ENCODE measurements at places on chromosomes 12 and 14.

GRCh38 chr14:96136371-96137005 lies 68.2 kb upstream of the BDKRB2 start:
- DNase-seq, result no peak

DNA sequence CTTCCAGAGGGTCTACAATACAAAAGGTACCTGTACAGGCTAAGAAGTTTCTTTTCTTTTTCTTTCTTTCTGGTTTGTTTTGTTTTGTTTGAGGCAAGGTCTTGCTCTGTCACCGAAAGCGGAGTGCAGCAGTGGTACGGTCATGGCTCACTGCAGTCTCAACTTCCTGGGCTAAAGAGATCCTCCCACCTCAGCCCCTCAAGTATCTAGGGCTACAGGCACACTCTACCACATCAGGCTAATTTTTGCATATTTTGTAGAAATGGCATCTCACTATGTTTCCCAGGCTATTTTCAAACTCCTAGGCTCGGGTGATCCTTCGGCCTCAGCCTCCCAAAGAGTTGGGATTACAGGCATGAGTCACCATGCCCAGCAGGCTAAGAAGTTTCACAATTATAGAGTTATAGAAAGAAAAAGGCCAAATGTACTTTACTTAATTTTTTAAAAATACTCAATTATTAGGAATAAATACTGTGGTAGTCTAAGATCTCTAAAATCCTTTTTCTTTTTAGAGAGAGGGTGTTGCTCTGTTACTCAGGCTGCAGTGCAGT lies 3.0 kb upstream of the PIGH start:
- DNase-seq, result no peak

GRCh38 chr12:54154681-54155186 lies 34.1 kb downstream of the SMUG1 start:
- no peak for DNase-seq

DNA sequence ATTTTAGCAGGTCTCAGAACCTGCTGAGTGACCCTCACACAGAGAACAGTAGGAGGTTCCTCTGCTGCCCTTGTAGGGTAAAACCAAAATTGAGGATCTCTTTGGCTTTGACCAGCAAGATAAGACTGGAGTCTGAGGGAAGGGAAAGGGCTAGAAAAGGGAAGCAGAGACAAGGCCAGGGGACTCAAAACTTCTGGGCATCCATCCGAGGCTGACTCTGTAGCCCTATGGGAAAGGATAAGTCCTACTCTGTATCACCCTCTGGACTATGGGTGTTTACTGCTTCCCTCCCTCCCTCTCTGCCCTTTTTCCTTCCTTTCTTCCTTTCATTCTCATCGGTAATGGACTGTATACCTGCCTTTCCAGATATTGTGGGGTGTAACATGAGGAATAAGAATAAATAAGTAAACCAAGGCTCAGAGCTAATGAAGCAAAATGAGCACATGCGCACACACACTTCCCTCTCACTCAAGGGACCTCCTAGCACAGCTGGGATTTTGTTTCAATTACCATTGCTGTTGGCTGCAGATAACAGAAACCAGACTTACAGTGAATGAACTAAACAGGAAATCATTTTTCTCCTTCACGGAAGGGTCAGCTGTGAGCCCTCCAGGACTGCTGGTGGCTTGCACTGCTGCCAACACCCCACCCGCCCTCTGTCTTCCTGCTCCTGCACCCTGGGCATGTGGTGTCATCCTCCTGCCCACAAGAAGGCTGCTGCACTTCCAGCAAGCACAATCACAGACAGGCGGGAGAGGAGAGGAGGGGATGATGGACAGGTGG lies 404.4 kb upstream of the CCDC196 start:
- no peak for DNase-seq

GRCh38 chr14:24362241-24362960 lies 5.6 kb upstream of the NFATC4 start:
- no peak for DNase-seq

- no peak for DNase-seq
These were observed 10.1 kb downstream of the LLPH start for GRCh38 chr12:66120477-66120876.

GRCh38 chr12:116087399-116087798 lies 190.1 kb downstream of the MED13L start:
- DNase-seq, result no peak

DNA sequence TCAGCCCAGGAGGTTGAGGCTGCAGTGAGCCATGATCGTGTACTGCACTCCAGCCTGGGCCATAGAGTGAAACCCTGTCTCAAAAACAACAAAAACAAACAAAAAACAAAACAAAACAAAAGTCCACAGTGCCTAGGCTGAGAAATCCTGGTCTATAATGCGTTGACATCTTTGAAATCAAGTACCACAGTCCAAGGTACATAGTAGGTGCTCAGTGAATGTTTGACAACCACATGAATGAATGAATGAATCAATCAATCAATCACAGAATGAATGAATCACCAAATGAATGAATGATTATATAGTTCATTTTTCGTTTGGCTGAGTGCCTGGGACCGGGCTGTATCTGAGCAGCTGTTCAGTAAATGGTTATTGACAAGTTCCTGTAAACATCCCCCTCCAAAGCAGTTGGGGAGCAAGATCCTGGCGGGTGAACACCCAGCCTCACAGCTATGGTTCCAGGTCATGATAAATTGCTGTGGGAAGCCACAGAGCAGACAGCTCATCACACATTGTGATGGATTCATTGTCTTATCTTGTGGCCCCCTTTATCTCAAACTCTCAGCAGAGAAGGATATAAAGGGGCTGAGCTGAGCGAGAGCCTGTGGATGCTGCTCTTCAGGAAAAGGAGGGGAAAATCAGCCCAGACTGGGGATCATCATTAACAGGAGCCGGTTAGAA lies 30.4 kb upstream of the IFT81 start:
- no peak for DNase-seq

Data from HL-60 (cell line).